ENCODE measurements at places on chromosomes 16 and 17.

DNA sequence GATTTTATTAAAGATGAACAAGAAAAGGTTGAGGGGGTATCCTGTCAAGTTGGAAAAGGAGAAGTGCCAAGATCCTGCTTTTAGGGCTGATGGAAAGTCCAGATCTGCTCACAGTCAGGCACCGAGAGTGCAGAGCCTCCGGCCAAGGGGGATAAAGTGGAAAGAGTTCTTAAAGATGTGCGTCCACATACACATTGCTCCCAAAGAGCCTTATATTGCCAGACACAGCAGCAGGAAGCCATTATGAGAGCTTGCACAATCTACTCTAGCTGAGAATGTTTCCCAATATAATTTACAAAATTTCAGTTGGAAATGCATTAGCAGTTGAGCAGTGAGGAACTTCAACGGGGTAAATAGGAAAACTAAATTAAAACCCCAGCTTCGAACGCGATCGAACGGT is 95.6 kb downstream of the SALL1 start:
- DNase-seq: no peak

DNA sequence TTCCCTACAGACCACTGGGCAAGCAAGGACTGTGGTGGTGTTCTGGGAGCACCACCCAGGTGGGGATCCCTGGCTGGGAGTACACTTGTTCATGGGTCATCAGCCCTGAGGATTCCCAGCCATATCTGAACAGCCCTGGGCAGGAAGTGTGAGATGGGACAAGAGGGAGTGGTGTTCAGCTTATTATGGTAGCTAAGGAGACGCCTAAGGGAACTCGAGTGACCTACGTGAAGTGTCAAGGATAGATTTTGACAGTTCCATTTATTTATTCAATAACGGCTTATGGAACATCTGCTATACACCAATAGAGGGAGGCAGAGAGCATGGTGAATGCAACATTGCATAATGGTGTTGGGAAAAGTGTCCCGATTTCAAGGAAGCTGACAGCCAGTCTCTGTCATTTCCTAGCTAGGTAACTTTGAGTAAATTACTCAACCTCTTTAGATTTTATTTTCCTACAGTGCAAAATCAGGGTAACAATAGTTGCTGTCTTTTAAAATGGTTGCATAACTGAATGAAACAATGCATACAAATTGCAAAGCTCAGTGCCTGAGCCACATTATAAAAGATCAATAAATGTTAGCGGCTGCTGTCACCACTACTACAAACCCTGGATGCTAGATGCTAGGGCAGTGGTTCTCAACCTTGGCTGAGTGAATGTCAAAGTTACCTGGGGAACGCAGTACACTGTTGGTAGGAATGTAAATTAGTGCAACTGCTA is 534.1 kb downstream of the GRIN2A start:
- DNase-seq: no peak

GRCh38 chr17:75344666-75345065 is 55.4 kb upstream of the SLC25A19 start:
- no peak for DNase-seq

DNA sequence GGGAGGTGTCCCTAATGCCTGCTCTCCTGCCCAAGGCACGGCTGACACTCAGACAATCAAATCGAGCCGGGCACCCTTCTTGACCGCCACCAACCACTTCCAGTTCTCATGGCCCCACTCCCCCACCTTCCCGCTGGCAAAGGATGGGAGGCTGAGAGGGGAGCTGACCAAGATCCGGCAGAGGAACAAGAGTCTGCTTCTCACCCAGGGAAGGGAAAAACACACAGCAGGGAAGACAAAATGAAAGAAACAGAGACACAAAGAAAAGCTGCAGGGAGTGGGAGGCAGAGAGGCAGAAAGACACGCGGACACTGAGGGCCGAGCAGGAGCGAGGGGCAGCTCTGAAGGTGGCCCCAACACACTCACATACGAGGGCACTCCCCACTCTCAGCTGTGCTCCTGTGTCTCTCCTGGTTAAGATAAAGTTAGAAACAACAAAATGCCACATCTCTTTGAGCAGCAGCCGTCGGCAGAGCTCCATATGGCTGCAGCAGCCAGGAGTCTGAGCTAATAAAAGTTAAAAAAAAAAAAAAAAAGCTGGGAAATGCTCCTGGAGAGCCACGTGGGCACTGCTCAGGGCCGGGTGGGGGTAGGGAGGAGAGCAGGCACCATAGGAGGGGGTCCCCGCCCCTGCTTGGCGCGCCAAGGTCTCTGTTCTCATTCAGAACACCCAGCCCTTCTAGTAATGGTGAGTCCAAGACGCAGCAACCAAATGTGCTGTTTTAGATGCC is 7.4 kb downstream of the LRRC75A start:
- DNase-seq: no peak

DNA sequence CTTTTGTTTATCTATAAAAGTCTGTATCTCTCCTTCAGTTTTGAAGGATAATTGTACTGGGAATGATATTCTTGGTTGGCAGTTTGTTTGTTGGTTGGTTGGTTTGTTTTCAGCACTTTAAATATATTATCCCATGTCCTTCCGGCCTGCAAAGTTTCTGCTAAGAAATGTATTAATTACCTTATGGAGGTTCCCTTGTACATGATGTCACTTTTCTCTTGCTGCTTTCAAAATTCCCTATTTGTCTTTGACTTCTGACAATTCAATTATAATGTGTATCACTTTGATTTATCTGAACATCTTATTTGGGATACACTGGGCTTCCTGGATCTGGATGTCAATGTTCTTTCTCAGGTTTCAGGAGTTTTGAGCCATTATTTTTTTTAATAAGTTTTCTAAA is 4.1 kb upstream of the KRT34 start:
- no peak for DNase-seq

DNA sequence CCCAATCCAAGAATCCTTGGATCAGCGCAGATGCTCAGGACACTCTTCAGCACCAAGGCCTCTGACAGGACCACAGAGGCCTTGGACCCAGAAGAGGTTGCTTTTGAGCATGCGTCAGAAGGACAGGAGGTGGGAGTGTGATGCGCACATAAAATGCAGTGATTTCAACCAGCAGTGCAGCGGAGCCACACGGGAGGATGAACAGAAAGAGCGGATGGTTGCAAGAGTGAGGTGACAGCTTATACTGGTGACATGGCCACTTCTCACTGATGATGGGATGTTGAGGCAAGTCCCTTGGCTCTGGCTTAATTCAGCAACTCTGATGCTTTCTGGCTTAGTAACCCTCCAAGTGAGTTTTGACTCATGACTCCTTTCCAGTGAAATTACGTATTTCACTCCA is 25.2 kb upstream of the ERN1 start:
- no peak for DNase-seq

GRCh38 chr16:81432937-81433557 is 11.6 kb upstream of the CMIP start:
- no peak for DNase-seq

DNA sequence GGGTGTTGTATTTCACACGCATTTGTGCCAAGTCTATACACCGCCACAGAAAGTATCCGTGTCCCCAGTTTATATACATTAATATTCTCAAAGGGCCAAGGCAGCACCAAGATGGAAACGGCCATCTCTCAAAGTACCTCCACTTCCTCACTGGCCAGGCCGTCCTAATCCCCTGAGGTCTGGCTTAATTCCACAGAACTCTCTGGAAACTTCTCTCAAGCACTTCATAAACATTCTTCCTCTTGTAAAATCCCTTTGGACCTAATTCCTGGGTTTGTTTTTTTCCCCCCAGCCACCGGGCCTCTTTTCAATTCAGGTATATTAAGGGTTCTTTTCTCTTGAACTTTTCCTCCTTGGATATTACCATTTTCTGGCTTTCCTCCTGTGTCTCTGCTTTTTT is 5.1 kb upstream of the ERN1 start:
- no peak for DNase-seq

GRCh38 chr17:80029258-80029974 is 6.3 kb downstream of the TBC1D16 start:
- no peak for DNase-seq

Measured in left kidney (tissue), 8 donors.